GM12891 (cell line): ENCODE measurements at places on chromosomes 16 and 17.

DNA sequence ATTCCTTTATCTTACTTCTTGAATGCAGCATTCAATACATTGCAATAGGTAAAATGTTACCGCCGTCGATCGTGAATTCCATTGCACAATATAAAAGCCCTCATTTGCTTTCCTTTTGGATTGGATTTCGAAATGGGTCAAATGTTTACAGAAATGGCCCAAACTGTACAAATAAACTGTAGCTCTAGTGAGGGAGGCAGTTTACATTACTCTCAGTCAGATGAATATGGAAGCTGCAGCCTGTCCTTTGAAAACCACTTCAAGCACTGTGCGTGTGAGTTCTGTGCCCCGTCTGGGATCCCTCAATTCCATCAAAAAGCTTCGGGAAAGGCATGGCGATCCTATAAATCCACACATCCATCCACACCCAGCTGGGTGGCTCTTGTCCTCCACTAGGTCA is 258.6 kb upstream of the FOXF1 start:
- no peak for DNase-seq

- DNase-seq = no peak
Observed at GRCh38 chr17:73691321-73691766, 47.1 kb upstream of the SDK2 start.

GRCh38 chr16:3988824-3989223 is 108.3 kb upstream of the CREBBP start:
- no peak for DNase-seq

DNA sequence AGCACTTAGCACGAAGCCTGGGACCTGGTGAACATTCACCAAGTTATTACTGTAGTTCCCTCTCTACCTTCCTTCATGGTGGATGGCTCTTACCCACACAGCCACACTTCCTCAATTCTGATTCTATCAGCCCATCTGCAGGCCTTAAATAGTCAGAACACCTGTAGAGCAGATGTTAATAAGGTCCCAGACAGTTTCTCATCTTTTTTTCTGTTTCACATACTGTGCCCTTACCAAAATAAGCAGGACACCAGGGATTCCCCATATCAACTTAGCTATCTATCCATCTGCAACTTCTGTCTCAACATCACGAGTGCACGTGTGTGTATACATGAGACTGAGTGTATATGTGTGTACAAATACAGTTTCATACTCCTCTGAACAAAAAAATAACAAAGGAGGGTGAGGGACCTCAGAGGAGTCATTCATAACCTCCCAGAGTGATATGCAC is 2.8 kb downstream of the RECQL5 start:
- DNase-seq = no peak

DNA sequence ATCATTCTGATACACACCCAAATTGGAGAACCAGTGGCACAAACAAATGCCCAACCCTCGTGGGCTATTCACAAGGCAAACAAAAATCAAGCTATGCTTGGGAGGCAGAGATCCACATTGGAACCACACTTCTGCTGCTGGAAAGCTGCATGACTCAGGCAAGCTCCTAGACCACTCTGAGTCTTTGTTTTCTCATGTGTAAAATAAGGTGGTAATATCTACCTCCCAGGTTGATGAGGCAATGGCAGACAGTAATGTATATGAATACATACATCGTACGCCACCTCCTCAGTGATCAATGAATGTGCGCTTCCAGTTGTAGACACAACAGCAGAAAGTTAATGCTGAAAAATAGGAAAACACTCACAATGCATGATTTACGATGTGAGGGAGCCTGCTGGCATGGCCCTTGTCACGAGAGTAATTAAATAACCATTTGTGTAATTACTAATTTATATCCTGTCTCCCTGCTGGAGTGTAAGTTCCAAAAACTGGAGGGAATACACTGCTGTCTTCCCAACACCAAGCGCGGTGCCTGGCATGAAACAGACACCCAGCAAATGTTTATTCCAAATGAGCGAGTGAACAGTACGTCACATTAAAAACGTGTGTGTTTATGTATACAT is 69.9 kb upstream of the HSBP1 start:
- no peak for DNase-seq

DNA sequence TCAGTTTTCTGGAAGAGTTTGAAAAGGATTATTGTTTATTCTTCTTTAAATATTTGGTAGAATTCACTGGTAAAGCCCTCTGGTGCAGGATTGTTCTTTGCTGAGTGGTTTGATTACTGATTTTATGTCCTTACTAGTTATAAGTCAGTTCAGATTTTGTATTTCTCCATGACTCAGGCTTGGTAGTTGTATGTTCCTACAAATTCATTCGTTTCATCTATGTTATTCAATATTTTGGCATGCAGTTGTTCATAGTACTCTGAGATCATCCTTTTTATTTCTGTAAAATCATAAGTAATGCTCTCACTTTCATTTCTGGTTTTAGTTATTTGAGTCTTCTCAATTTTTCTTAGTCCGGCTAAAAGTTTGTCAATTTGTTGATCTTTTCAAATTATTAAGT is 58.1 kb upstream of the CRYM start:
- DNase-seq = no peak

DNA sequence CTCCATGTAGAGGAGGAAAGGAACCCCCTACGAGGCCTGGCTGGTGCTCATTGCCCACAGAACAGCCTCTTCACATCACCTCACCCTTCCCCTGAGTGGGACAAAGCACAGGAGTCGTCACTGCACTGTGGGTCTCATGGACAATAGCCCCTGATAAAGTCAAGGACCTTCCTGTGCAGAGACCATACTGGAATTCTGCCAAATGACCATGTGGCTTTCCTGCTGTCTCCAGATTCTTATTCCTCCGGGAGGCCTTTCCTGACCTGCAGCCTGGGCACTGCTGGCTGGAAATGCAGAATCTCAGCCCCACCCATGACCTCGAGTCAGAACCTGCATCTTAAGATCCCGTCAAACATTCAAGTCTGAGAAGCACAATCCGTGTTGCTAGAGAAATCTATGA is 60.5 kb upstream of the ERN1 start:
- DNase-seq = no peak

DNA sequence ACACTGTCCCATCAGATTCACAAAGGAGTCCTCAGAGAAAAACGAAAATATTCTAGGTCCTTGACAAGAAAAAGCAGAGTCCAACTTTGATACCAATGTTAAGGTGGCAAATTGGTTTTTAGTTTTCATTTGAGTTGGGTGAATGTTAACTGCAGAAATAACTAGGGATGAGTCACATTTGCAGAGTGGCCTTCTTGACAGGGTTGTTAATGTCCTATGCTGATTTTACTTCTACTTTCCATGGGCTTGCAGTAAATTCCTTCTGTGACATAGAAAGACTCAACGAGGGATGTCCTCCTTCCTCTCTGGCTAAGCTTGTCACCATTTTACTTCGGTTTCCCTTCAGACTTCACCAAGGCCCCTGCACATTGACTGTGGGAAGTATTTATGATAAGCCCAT is 47.2 kb upstream of the ICAM2 start:
- no peak for DNase-seq
